Upper lobe of left lung (tissue), 6 donors: ENCODE measurements at places on chromosomes 12 and 14. TPM values are rescaled to one million over a fixed set of nuclear protein-coding genes. Genes with fewer than 3 reads are reported as not detected.

ZFHX2 gene
- 2.2 TPM for total RNA-seq

TC2N gene
- 45.7 TPM for total RNA-seq

NELL2 gene
- 1.1 TPM for total RNA-seq

DNA sequence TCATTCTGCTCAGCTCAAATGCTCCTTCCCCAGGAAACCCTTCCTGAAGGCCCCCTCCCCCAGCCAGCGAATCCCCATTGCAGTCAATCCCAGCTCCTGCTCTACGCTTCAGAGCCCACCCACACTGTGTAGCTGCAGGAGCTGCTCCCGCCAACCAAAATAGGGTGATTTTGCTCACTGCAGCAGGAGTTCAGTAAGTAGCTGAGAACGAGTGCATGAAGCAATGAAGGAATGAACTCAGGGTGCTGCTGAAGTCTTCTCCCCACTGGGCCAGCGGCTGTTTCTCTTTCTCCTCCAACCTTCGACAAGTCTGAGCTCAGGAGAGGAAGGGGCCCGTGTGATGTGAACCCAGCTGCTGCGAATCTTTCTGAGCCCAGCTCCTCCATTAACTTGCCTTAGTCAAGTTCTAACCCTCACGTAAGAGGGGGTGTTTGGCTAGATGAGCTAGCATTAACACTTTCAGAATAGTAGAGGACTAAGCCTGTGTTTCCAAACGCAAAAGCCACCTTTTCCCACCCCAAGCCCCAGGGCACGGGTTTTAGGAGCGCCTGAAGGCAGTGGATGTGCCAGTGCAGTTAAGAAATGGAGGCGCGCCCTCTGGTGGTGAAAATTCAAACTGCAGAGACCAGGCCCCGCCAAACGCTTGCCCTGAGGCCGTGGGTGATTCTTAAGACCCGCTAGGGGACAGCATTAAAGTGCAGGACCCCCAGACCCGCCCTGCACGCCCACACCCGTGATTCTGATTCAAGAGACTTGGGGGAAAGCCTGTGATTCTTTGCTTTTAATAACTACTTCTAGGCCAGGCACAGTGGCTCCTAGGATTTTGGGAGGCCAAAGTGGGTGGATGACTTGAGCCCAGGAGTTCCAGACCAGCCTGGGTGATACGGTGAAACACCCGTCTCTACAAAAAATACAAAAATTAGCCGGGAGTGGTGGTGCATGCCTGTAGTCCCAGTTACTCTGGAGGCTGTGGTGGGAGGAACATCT is 11.9 kb upstream of the SERPINA4 start:
- H3K27ac ChIP-seq = no peak overlapping the region
- no peaks in the 10 kb centered on the region for H3K4me1 ChIP-seq
- no peak overlapping the region for H3K4me3 ChIP-seq
- no peaks in the 10 kb centered on the region for H3K36me3 ChIP-seq
- peak; percentile 39 for DNase-seq

DNA sequence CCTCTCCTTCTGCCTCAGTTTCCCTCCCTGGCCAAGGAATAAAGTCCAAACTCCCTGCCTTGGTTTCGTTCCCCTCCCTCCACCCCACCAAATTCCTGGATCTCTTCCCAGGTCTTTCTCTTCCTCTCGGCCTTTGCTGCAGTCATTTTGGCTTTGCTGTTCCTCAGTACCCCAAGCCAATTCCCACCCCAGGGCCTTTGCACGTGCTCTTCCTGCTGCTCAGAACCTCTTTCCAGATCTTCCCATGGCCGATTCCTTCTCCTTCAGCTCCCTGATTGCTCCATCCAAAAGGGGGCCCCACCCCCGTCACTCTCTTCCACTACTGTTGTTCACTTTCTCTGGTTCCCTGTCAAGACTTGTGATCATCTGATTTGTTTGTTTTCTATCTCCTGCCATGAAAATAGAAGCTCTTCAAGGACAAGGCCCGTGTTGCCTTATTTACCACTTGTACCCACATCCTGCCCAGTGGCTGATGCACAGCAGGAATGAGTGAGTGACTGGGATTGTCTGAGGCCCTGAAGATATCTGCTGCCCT is 3.1 kb downstream of the HNF1A start:
- no peaks in the 10 kb centered on the region for H3K27me3 ChIP-seq
- H3K4me3 ChIP-seq = no peak overlapping the region
- no peak overlapping the region for H3K27ac ChIP-seq
- H3K4me1 ChIP-seq = no peaks in the 10 kb centered on the region
- no peaks in the 10 kb centered on the region for H3K36me3 ChIP-seq

GRCh38 chr12:122841544-122842321 is 6.5 kb downstream of the HIP1R start:
- peaks cover 30% of the 10 kb centered on the region for H3K4me1 ChIP-seq
- no peaks in the 10 kb centered on the region for H3K27me3 ChIP-seq
- no peaks in the 10 kb centered on the region for H3K36me3 ChIP-seq
- no peak overlapping the region for H3K4me3 ChIP-seq

DNA sequence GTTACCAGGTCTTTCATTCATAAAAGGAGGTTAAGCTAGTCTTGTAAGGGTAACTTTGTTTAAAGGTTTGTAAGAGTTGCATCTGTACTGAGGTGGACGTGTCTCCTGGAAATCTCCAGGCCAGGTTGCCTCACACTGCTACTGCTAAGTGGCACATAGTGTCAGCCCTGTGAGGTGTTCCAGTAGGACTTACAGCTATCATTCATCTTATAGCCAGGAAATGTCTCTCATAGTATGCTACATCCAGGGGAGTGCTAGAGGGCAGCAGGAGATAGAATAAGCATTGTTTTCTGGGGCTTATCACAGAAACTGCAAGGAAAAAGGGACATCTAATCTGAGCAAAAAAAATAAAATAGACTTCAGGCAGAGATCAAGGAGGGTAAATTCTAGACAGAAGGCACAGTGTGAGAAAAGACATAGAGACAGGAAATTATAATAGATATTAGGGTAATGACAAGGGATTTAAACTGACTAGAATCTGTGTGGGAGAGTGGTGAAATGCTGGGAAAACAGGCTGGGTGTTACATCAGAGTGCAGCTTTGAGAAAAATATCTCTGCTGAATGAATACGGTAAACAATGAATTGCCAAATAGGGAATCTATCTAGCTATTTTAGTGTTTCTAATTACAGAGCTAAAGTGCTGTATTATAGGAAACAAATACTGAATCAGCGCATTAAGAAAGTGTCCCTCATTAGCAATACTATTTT is 205.1 kb upstream of the ABCD2 start:
- H3K27me3 ChIP-seq = no peaks in the 10 kb centered on the region
- H3K36me3 ChIP-seq = no peaks in the 10 kb centered on the region
- H3K4me1 ChIP-seq = no peaks in the 10 kb centered on the region
- H3K4me3 ChIP-seq = no peak overlapping the region
- no peak overlapping the region for H3K27ac ChIP-seq

- H3K27me3 ChIP-seq = no peaks in the 10 kb centered on the region
- no peak overlapping the region for H3K4me3 ChIP-seq
- peaks cover 60% of the 10 kb centered on the region for H3K36me3 ChIP-seq
- no peak overlapping the region for H3K27ac ChIP-seq
Observed at GRCh38 chr12:57104292-57104910, 6.8 kb downstream of the STAT6 start.

- no peaks in the 10 kb centered on the region for H3K36me3 ChIP-seq
- no peaks in the 10 kb centered on the region for H3K27me3 ChIP-seq
- H3K27ac ChIP-seq = peak overlapping the region; percentile 63
- H3K4me1 ChIP-seq = peaks cover 8% of the 10 kb centered on the region
Observed at GRCh38 chr12:97557116-97557515, 94.5 kb downstream of the RMST start.

- no peak overlapping the region for H3K27ac ChIP-seq
- H3K4me3 ChIP-seq = no peak overlapping the region
- H3K36me3 ChIP-seq = no peaks in the 10 kb centered on the region
- H3K27me3 ChIP-seq = no peaks in the 10 kb centered on the region
- no peaks in the 10 kb centered on the region for H3K4me1 ChIP-seq
- DNase-seq = peak; percentile 36
Observed at GRCh38 chr12:13959131-13959723, 22.2 kb downstream of the GRIN2B start.

NRIP2 gene
- 0.23 TPM for total RNA-seq

DNA sequence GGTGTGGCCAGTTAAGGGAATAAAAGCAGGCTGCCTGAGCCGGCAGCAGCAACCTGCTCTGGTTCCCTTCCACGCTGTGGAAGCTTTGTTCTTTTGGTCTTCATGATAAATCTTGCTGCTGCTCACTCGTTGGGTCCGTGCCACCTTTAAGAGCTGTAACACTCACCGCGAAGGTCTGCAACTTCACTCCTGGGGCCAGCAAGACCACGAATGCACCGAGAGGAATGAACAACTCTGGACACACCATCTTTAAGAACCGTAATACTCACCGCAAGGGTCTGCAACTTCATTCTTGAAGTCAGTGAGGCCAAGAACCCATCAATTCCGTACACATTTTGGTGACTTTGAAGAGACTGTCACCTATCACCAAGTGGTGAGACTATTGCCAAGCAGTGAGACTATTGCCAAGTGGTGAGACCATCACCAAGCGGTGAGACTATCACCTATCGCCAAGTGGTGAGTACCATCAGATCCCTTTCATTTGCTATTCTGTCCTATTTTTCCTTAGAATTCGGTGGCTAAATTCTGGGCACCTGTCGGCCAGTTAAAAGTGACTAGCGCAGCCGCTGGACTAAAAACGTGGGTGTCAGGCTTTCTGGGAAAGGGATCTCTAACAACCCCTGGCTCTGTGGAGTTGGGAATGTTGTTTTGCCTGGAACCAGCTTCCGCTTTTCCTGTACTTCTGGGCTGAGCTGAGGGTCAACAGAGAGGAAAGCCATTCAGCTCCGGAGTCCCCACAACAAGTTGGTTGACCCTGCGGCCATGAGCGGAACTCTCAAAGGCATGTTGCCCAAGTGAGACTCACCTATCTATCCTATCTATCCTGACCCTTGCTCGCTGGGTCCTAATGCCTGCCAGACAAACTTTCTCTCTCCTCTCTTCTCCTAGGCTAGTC is at the start of gene DHRS2:
DHRS2 (plus strand) TSS at position 48 of the 895 bp plus-strand sequence. CDS start 2,501 bp downstream, outside the sequence.
- no peak for DNase-seq
- H3K27ac ChIP-seq = no peak within 1 kb of the TSS
- H3K4me3 ChIP-seq = no peak within 1 kb of the TSS
- H3K27me3 ChIP-seq = no peaks in the 10 kb centered on the region

RND1 gene
- 7.2 TPM for total RNA-seq

RILPL2 gene
- total RNA-seq = 17.8 TPM

- H3K36me3 ChIP-seq = no peaks in the 10 kb centered on the region
- no peak for DNase-seq
- no peaks in the 10 kb centered on the region for H3K27me3 ChIP-seq
- peaks cover 9% of the 10 kb centered on the region for H3K4me1 ChIP-seq
- H3K27ac ChIP-seq = peak overlapping the region; percentile 59
Observed at GRCh38 chr14:77542421-77543239, 44.0 kb upstream of the ISM2 start.

DNA sequence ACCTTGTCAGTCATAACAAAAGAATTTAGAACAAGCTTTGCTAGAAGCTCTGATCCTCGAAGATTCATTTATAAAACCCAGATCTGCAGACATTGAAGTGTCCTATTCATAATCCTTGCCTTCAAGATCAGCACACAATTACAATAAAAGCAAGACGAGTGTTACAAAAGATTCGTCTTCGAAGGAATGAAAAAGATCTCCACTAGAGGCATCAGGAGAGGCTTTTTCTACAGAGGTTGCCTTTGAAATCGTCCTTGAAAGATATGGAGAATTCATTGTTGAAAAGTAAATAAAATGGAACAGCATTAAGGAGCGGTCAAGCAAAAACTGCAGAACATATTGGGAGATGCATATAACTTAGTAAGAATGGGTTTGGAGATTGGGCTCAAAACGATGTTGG is 146.4 kb downstream of the BMP4 start:
- H3K36me3 ChIP-seq = no peaks in the 10 kb centered on the region
- H3K27ac ChIP-seq = no peak overlapping the region
- H3K4me1 ChIP-seq = no peaks in the 10 kb centered on the region
- DNase-seq = no peak
- no peaks in the 10 kb centered on the region for H3K27me3 ChIP-seq

- no peak for DNase-seq
- H3K4me1 ChIP-seq = no peaks in the 10 kb centered on the region
- H3K27me3 ChIP-seq = no peaks in the 10 kb centered on the region
- H3K36me3 ChIP-seq = no peaks in the 10 kb centered on the region
- H3K27ac ChIP-seq = no peak overlapping the region
Observed at GRCh38 chr14:66133666-66134065, 352.5 kb upstream of the CCDC196 start.

GRCh38 chr12:15411842-15412241 is 89.5 kb downstream of the PTPRO start:
- no peaks in the 10 kb centered on the region for H3K36me3 ChIP-seq
- H3K27ac ChIP-seq = no peak overlapping the region
- H3K4me1 ChIP-seq = no peaks in the 10 kb centered on the region

DNA sequence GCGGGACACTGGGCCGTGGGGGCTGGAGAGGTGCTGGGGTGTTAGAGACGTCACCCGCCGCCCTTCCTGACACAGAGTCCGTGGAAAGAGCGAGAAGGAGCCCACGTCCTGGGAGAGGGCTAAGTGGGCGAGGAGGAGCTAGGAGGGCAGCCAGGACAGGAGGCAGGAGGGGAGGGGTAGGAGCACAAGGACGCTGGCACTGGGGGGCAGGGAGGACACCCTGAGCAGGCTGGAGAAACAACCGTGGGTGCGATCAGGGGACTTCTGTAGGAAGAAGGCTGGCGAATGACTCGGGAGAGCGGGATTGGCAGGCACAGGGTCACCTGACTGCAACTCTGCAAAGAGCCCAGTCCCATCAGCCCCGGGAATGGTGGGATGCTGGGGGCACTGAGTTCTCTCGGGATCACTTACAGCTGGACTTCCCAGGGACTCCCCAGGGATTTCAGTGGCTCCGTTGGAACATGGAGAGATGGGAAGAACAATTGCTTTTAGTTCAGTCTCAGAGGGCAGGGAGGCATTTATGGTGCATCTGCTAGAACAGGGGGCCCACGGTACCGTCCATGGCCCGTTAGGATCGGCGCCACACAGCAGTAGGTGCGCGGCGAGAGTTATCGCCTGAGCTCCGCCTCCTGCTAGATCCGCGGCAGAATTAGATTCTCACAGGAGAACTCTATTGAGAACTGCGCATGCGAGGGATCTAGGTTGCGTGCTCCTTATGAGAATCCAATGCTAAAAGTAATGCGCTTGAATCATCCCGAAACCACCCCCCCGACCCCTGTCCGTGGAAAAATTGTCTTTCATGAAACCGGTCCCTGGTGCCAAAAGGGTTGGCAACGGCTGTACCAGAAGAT is 24.3 kb downstream of the UBR7 start:
- peaks cover 5% of the 10 kb centered on the region for H3K4me1 ChIP-seq
- no peak for DNase-seq
- peak overlapping the region; percentile 29 for H3K4me3 ChIP-seq
- no peaks in the 10 kb centered on the region for H3K27me3 ChIP-seq
